Hepatic stellate cell (primary cell): ENCODE measurements at places on chromosomes 3 and 15.

DNA sequence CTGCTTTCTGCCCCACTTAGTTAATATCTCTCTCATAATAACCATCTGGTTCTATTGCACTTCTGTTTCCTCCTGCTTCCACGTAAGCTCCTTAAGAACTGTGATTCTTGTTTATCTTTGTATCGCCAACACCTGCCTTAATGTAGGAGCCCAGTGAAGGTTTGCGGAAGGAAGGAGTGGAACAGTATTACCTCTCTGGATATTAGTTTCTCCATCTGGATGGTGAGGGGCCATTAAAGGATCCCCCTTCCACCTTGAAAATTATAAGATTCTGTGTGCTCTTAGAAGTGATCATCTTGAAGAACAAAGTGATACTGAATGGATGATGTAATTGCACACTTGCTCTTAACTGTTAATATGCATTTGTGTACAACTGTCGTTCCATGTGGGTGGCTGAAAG is 2.2 kb downstream of the CHRNA5 start:
- no peak for DNase-seq

- DNase-seq: no peak
Observed at GRCh38 chr3:151909681-151910405, 36.4 kb downstream of the SUCNR1 start.

DNA sequence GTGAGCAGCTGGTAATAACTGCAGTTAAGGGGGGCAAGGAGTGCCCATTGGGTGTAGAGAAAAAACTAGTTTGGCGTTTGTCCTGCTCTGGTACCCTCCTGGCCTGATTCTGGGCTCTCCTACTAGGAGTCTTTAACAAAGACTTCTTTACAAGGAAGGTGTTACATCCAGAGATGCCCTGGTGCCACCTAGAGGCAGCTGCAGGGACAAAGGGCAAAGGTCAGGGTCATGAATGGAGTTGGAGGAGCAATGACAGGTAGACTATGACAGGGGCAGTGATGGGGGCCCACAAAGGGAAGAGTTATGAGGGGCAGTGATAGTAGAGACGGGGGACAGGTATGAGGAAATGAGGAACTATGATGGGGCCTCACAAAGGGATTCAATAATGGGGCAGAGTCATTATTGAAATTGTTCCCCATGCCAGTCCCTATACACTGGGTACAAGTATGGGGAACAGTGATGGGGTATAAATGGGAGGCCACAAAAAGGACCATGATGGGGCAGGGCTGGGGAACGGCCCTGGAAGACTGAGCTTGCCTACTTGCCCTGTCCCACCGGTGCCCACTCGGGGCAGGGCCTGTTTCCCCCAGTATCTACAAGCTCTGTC is 7.9 kb downstream of the CCDC71 start:
- no peak for DNase-seq

GRCh38 chr15:53721334-53722087 is 38.0 kb downstream of the WDR72 start:
- no peak for DNase-seq

DNA sequence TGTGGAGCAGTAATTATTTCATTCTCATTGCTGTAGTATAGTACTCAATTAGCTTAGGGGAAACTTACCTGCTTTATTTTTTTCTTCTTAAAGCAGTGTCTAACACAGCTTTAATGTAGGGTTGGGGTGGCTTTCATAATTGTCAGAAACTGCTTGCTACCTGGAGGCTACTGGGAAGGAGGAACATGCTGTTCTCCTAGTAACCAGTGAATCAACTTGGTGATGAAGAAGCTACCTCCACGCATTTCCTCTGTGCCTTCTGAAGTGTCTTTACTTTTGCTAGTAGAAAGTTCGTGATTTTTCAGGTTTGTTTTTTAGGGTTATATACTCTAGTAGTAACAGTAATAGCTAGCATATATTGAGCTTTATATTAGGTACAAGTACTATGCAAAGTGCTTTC is 11.5 kb downstream of the FEM1B start:
- no peak for DNase-seq

DNA sequence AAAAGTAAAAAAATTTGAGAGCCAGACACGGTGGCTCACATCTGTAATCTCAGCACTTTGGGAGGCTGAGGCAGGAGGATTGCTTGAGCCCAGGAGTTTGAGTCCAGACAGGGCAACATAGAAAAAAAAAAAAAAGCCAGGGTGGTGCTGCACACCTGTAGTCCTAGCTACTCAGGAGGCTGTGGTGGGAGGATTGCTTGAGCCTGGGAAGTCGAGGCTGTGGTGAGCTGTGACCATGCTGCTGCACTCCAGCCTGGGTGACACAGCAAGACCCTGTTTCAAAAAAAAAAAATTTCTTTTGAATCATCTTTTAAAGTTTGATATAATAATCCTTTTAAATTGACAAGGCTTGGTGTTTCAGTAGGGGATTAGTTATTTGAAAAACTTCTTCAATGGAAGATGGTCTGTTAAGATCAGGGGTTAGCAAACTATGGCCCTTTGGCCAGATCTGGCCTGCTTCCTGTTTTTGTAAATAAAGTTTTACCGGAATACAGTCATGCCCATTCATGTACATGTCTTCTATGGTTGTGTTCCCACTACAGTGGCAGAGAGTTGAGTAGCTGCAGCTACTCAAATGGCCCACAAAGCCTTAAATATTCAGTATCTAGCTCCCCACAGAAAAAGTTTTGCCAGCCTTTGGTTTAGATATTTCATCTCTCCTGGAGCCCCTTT is 28.9 kb downstream of the CDAN1 start:
- no peak for DNase-seq

GRCh38 chr15:61115679-61116078 is 113.4 kb downstream of the RORA start:
- no peak for DNase-seq

GRCh38 chr15:30056166-30056565 is 26.6 kb upstream of the GOLGA8J start:
- no peak for DNase-seq

DNA sequence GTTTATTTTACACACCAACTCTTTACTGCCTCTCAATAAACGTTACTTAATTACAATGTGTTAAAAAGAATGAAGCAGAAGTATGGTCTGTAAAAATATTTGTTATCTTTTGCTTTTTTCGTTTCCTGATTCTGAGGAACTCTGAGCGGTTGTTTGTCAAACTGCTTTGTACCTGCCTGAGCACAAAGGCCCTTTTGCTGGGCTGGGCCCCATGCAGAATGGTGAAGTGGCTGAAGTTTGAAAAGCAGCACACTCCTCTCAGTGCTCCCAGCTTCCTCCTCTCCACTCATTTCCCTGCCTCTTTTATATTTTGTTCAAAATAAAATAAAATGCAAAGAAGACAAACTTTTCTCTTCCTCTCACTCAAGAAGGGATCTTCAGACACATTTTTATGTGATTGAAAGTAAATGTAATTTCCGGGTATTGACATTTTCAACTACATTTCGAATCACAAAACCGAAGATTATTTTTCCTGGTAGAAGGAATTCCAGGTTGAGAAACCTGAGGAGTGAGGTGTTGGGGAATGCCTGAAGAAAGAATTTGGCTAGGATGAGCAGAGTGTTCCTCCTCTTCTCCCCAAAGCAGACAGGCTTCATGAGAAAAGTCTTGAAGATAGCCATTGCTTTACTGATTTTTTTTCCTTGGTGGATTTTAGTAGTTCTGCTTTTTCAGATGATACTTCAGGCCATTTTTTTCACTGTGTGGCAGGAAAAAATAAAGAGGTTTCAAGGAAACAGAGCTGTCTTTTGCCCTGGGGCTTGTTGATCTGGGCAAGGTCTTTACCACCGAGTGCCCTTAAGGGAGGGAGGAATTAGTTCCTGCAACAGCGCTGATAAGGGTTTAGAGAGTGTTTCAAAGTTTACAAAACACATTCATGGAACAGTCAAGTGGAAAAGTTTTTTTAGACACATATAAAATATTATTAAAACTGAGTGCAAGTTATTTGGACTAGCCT is 229.8 kb downstream of the NFKBIZ start:
- no peak for DNase-seq

GRCh38 chr3:170953736-170954135 is 45.3 kb upstream of the EIF5A2 start:
- DNase-seq: no peak

DNA sequence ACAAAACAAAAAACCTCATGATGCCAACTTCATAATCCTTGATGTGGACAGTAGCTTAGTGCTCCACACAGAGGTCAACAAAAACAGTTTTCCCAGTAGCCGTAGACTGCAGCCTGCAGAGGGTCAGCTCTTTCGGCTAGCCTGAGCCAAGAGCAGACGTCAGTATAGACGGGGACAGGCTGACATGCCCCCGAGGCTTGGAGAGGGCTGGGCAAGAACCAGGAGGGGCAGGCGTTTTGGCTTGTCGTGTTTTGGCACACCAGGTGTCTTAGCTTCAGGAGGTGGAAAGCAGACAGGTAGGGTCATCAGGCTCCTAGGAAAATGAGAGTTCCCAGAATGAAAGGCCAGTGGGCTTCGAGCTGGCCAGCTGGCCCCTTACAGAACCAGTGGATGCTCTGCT is 21.8 kb downstream of the CAND2 start:
- no peak for DNase-seq

DNA sequence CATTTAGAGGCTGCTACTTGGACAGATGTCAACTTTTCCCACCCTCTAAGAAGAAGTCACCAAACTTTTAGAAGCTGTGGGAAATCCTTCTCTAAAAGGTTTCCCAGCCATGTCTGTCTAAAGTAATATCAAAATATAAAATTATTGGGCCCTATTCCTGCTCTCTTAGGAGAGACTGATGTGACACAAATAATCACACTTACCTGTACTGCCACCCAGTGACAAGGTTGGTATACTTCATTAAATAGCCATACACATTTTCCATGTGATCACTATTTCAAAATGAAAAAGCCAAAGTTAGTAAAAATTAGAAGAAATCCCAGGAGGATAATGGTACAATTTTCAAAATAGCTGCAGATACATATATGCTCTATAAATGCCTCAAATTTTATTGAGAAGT is 12.6 kb downstream of the OSBPL11 start:
- no peak for DNase-seq

- no peak for DNase-seq
Observed at GRCh38 chr3:16140894-16141285, 33.6 kb upstream of the GALNT15 start.

DNA sequence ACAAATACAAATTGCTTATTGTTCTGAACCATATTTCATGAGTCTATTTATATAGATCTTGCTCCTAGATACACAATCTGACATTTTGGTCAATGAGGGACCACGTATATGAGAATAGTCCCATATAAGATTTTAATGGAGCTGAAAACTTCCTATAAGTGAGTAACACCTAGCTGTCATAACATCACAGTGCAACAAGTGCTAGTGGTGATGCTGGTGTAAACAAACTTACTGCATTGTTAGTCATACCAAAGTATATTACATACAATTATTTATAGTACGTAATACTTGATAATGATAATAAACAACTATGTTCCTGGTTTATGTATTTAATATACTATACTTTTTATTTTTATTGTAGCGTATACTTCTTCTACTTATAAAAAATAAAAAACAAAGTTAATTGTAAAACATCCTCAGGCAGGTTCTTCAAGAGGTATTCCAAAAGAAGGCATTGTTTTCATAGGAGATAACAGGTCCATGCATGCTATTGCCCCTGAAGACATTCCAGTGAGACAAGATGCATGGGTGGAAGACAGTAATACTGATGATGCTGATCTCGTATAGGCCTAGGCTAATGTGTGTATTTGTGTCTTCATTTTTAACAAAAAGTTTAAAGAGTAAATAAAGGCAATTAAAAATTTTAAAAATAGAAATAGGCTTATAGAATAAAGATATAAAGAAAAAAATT is 46.8 kb upstream of the NAALADL2 start:
- DNase-seq: no peak

GRCh38 chr3:152243301-152243711 is 25.4 kb upstream of the MBNL1 start:
- DNase-seq: no peak

- no peak for DNase-seq
Observed at GRCh38 chr3:102580760-102581159, 145.9 kb downstream of the ZPLD1 start.

DNA sequence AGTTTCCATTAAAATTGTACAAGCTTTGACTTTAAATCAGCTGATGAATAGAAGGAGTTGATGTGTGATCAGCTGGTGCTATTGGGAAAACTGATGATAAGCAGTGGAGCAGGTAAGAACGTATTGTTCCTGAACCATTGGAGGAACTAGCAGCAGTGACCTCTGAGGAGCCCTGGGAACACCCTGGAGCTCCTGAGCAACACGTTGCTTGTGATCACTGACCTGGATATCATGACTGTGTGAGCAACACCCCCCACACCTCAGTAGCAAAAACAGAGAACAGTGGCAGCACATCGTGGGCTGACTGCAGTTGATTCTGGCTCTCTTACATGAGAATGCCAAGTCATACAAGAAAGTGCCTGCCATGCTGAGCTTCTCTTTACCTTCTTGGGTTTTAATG is 72.9 kb downstream of the BLM start:
- DNase-seq: no peak

- DNase-seq: peak; percentile 7
Observed at GRCh38 chr3:69998759-69999139, 784 bp upstream of the SAMMSON start.

- no peak for DNase-seq
Observed at GRCh38 chr3:8529738-8530525, 28.3 kb downstream of the LMCD1 start.

GRCh38 chr3:11624704-11625375 is 18.9 kb downstream of the VGLL4 start:
- no peak for DNase-seq

DNA sequence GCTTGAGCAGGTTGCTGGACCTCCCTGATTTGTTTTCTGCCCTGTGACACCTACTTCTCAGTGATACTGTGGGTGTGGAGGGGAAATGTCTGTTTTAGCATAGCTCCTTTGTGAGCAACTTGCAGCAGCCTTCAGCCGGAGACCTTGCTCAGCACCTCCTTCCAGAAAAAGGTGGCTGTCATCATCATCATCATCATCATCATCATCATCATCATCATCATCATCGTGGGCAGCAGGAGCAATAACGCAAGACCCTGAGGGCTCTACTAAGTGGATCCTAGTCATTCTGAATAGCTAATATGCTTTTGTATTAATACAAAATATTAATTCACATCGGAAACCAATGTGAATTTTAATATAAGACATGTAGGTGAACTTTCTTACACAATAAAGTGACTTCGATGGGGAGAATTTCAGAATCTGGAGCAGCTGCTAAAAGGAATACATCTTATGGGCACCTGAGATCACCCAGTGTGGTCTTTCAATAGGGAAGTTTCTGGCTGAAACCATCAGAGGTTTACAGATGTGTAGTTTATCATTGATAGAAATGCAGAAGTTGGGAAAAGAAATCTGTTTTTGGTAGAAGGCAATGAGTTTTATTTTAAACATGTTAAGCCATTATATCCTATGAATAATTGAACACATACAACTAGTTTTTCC is 8.6 kb downstream of the GABRR3 start:
- no peak for DNase-seq

GRCh38 chr3:28624084-28624483 is 275.5 kb upstream of the AZI2 start:
- DNase-seq: no peak

DNA sequence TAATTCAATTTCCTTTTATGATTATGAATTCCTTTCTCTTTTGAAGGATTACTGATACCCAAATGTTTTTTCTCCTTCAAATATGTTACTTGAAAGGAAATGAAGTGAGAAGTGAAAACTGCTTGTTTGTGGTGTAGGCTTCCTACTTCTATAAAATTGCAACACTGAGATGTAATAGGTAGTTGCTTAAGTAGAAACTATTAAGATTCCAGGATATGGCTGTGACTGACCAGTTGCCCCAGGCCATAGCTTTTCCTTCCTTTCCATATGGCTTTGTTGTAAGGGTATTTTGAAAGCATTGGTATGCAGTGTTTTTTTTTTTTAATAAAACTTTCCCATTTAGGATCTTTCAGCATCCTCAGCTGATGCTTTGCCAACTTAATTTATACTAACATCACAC is 28.5 kb downstream of the DNAJC13 start:
- DNase-seq: no peak
